ENCODE measurements at places on chromosomes 16 and 17. TPM values are rescaled to one million over a fixed set of nuclear protein-coding genes. Genes with fewer than 3 reads are reported as not detected.

DNA sequence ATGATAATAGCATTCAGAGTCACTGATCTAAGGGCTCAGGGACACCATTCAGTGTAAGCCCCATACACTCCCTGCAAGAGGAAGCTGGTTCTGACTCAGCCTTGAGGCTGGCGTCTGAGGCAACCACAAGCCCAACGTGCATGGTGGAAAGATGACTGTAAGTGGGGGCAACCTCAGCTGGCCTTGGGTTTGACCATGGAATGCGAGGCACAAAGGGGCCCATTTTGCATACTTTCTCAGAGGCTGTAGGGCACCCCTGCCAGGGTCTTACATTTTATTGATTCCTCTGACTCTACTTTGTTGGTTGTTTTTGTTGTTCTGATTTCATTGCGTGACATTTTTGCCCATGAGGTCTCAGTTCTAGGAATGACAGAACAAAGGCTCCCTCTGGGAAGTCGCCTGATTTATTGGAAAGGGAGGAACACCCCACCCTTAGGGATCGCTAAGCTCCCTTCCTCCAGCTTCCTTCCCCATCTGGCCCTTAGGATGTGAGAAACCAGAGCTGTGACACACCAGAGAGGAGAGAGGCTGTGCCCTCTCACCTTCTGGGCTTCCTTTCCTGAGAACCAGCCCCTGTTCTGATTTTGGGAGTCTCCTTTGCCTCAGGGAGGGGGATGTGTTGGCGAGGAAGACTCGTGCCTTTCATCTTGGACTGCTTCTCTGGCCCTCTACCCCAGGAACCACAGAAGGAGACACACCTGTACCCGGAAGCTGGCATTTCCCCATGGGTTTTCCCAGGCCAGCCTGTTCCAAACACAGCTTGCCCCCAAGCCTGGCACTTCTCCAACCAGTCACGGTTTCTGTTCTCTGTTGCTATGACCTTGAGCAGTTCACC lies 5.6 kb upstream of the CIITA start:
- no peaks in the 10 kb centered on the region for H3K36me3 ChIP-seq
- peak overlapping the region; percentile 67 for H3K27ac ChIP-seq
- peaks cover 45% of the 10 kb centered on the region for H3K4me1 ChIP-seq
- peak; percentile 85 for DNase-seq

GRCh38 chr16:78895681-78896080 lies 704.9 kb downstream of the MAF start:
- H3K4me3 ChIP-seq, result no peak overlapping the region
- H3K4me1 ChIP-seq, result no peaks in the 10 kb centered on the region
- H3K36me3 ChIP-seq, result no peaks in the 10 kb centered on the region
- no peak for DNase-seq
- no peaks in the 10 kb centered on the region for H3K27me3 ChIP-seq

- no peaks in the 10 kb centered on the region for H3K4me1 ChIP-seq
- H3K27me3 ChIP-seq, result no peaks in the 10 kb centered on the region
- no peak for DNase-seq
- H3K27ac ChIP-seq, result no peak overlapping the region
These were observed 62.9 kb downstream of the SMURF2 start for GRCh38 chr17:64599187-64599676.

DNA sequence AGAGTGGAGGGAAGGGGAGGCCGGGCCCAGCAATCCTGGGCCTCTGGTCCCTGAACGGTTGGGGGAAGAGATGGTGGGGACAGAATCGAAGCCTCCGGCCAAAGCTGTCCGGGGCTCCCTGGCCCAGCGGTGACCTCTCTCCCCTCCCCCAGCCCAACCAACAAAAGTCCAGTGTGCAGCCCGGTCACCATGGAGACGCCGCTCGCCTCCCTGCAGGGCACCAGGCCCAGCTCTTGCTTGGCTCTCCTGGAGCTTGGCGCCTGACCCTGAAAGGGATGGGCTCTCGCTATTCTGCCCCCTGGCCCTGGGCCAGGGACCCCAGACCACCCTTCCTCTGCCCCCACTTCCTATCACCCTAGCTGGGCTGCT lies 1.3 kb downstream of the METRN start:
- peaks cover 5% of the 10 kb centered on the region for H3K27me3 ChIP-seq
- DNase-seq, result no peak
- no peak overlapping the region for H3K27ac ChIP-seq
- no peaks in the 10 kb centered on the region for H3K36me3 ChIP-seq
- H3K4me3 ChIP-seq, result peak overlapping the region; percentile 70

GRCh38 chr16:67716097-67716496 lies 3.0 kb downstream of the GFOD2 start:
- DNase-seq, result no peak
- no peaks in the 10 kb centered on the region for H3K36me3 ChIP-seq
- no peaks in the 10 kb centered on the region for H3K27me3 ChIP-seq
- H3K4me1 ChIP-seq, result peaks cover 13% of the 10 kb centered on the region

DNA sequence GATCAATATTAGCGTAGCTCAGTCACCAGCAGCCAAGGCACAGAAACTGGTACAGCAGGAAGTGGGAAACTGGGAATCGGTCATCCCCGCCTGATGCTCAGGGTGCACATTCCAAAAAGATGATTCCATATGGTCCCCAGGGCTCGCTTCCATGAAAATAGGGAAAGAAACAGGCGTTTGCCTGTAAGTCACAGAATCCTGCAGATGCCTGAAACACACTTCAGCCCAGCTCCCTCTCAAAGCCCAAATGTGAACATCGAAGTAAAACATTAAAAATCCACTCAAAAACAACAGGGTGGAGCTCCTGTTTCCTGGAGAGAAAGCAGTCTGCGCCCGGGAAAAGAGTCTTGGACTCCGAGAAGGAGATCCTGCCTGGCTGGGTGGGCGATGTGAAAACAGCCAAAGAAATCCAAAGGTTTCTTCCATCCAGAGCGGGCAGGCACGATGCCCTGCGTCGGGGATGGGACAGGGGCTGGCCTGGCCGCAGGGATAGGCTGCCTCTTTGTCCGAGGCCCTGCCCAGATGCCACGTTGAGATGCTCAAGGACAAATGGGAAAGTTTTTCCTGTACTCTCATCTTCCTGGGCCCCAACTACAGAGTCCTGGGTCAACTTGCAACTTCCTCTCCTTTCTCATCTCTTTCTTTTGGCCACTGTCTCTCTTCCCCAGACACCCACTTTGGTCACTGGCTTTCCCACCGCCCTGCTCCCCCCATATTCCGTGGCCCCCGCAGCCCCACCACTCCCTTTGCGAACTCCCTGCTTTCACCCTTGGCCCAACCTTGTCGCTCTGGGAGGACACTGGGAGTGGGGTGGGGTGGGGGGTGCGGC lies 743 bp downstream of the WIPI1 start:
- no peaks in the 10 kb centered on the region for H3K27me3 ChIP-seq
- peak overlapping the region; percentile 87 for H3K27ac ChIP-seq
- peak overlapping the region; percentile 85 for H3K4me3 ChIP-seq
- H3K4me1 ChIP-seq, result peaks cover 44% of the 10 kb centered on the region

- peaks cover 29% of the 10 kb centered on the region for H3K4me1 ChIP-seq
- DNase-seq, result peak; percentile 97
- H3K4me3 ChIP-seq, result peak overlapping the region; percentile 68
- H3K27ac ChIP-seq, result peak overlapping the region; percentile 82
- no peaks in the 10 kb centered on the region for H3K36me3 ChIP-seq
- H3K27me3 ChIP-seq, result no peaks in the 10 kb centered on the region
These were observed 96.3 kb downstream of the RAB11FIP4 start for GRCh38 chr17:31487648-31488263.

DNA sequence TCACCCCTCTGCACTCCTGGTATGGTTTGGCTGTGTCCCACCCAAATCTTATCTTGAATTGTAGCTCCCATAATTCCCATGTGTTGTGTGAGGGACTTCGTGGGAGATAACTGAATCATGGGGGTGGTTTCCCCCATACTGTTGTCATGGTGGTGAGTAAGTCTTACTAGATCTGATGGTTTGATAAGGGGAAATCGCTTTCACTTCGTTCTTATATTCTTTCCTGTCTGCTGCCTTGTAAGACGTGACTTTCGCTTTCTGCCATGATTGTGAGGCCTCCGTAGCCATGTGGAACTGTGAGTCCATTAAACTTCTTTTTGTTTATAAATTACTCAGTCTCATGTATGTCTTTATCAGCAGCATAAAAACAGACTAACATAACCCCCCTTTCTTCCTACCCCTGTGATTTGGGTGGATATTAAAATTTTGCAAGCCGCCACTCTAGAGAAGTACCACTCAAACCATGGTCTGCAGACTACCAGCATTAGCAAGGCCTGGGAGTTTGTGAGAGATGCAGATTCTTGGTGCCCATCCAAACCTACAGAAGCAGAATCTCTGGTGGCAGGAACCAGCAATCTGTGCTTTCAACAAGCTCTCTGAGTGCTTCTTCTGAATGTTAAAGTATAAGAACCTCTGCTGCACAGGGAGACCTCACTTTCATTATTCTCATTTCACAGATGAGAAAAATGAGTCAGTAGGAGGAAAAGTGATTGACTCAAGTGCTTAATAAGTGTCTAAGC lies 999.5 kb upstream of the EEF2KMT start:
- no peak for DNase-seq
- H3K27ac ChIP-seq, result no peak overlapping the region
- H3K4me1 ChIP-seq, result no peaks in the 10 kb centered on the region
- no peak overlapping the region for H3K4me3 ChIP-seq

- H3K27ac ChIP-seq, result no peak overlapping the region
- H3K36me3 ChIP-seq, result no peaks in the 10 kb centered on the region
- H3K4me1 ChIP-seq, result peaks cover 12% of the 10 kb centered on the region
- DNase-seq, result peak; percentile 15
- no peaks in the 10 kb centered on the region for H3K27me3 ChIP-seq
- H3K4me3 ChIP-seq, result no peak overlapping the region
These were observed 18.2 kb upstream of the MAP3K14 start for GRCh38 chr17:45334701-45335677.

DNA sequence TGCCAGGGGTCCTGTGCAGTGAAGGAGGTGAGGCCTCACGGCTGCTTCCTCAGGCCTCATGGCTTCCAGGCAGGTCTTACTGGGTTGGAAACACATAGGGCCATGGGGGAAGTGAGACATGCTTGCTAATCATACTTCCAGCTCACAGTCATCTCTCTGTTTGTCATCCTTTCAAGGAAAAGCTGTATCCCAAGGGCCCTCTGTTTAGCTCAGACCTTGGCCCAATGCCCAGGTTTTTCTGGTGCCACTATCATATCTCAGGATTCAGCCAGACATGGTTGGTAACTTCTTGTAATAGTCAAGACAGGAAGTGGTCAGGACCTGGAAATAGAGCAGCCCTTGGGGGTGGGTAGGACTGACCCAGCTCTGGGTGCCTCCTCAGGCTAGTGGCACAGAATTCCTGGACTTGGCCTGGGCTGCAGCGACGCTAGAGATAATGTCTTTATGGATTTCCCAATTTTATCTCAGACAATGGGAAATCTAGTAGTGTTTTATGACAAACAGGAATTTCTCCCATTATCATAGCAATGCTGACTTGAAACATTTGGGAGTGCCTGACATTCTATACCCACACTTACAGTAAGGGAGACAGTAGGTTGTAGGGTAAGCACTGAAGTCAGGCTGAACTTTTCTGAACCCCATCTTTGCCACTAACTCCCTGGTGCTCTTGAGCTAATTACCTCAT lies 13.5 kb upstream of the ITGB3 start:
- DNase-seq, result no peak
- H3K4me1 ChIP-seq, result peaks cover 18% of the 10 kb centered on the region
- H3K27ac ChIP-seq, result peak overlapping the region; percentile 68
- no peak overlapping the region for H3K4me3 ChIP-seq
- H3K27me3 ChIP-seq, result no peaks in the 10 kb centered on the region
- H3K36me3 ChIP-seq, result no peaks in the 10 kb centered on the region

GRCh38 chr17:4087911-4088693 lies 54.7 kb downstream of the ZZEF1 start:
- H3K27me3 ChIP-seq, result no peaks in the 10 kb centered on the region
- H3K27ac ChIP-seq, result no peak overlapping the region
- H3K4me3 ChIP-seq, result no peak overlapping the region
- H3K4me1 ChIP-seq, result peaks cover 3% of the 10 kb centered on the region
- DNase-seq, result no peak

GRCh38 chr17:18951941-18952842 lies at the start of gene SLC5A10:
Gene SLC5A10 (plus strand): TSS chr17:18952165. CDS start chr17:18952206, 41 bp downstream.
- no peaks in the 10 kb centered on the region for H3K4me1 ChIP-seq
- H3K4me3 ChIP-seq, result no peak within 1 kb of the TSS
- no peaks in the 10 kb centered on the region for H3K27me3 ChIP-seq
- H3K36me3 ChIP-seq, result no peaks in the 10 kb centered on the region
- no peak within 1 kb of the TSS for H3K27ac ChIP-seq
- DNase-seq, result peak; percentile 46

- peaks cover 42% of the 10 kb centered on the region for H3K4me1 ChIP-seq
- H3K27me3 ChIP-seq, result no peaks in the 10 kb centered on the region
- H3K36me3 ChIP-seq, result no peaks in the 10 kb centered on the region
- peak; percentile 87 for DNase-seq
These were observed 120.9 kb downstream of the METRNL start for GRCh38 chr17:83200231-83200699.

- no peaks in the 10 kb centered on the region for H3K4me1 ChIP-seq
- no peaks in the 10 kb centered on the region for H3K27me3 ChIP-seq
- H3K27ac ChIP-seq, result no peak overlapping the region
- no peak for DNase-seq
These were observed 1417.9 kb upstream of the GOT2 start for GRCh38 chr16:60151987-60152386.

DNA sequence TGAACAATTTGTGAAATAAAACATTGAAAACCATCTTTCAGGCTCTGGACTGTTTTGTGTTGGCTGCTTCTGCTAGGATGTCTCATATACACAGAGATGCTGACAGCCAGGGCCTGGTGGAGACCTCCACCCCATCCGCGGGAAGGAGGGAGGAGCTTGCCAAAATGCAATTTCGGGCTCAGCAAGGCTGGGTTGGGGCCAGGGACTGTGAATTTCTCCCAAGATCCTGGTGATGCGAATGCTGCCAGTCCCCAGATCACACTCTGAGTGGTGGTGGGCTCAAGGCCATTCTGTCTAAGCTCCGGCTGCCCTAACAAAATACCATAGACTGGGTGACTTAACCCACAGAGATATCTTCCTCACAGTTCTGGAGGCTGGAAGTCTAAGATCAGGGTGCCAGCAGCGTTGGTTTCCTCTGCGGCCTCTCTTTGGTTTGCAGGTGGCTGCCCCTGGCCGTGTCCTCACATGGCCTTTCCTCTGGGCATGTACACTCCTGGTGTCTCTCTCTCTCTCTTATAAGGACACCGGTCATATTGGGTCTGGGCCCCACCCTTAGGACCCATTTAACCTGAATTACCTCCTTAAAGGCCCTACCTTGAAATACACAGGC lies 89.8 kb downstream of the CRISPLD2 start:
- no peaks in the 10 kb centered on the region for H3K36me3 ChIP-seq
- no peaks in the 10 kb centered on the region for H3K27me3 ChIP-seq
- H3K27ac ChIP-seq, result no peak overlapping the region

ABCC3 gene
- total RNA-seq, result 65.4 TPM

SLC6A2 gene
- total RNA-seq, result not detected

MRM3 gene
- total RNA-seq, result 12.1 TPM

NPIPB5 gene
- 226 TPM for total RNA-seq

MIEF2 gene
- total RNA-seq, result 12.0 TPM

CCL4L2 gene
- total RNA-seq, result 4.5 TPM

ABCA8 gene
- 34.0 TPM for total RNA-seq

GDPD1 gene
- total RNA-seq, result 3.9 TPM

TP53TG3D gene
- 1.3 TPM for total RNA-seq

MYCBPAP gene
- total RNA-seq, result 1.3 TPM

PRSS27 gene
- total RNA-seq, result 0.81 TPM
